NCI-H526 treated with DMSO at 0.1 percent for 48 hours (cell line): ENCODE measurements at places on chromosomes 5 and 9.

- DNase-seq, result no peak
These were observed 276.9 kb downstream of the CDH9 start for GRCh38 chr5:26761446-26761845.

- no peak for DNase-seq
These were observed 3.6 kb upstream of the ZNF131 start for GRCh38 chr5:43117092-43117491.

DNA sequence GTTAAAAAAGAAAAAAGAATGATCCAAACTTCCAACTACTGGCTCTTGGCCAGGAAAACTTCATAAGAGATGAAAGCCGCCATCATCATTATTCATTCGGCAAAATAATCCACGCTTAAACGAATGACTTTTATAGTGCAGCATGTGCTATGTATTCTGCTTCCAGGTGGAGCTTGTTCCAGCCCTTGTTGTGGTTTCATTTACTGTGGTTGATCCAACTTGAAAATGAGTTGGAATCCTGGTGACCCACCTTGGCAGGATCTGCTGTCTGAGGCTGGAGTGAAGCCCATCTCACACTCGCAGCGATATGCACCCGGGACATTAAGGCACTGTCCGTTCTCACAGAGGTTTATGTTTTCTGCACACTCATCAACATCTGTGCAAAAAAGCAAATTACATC lies 209.6 kb downstream of the FBN2 start:
- DNase-seq, result no peak

DNA sequence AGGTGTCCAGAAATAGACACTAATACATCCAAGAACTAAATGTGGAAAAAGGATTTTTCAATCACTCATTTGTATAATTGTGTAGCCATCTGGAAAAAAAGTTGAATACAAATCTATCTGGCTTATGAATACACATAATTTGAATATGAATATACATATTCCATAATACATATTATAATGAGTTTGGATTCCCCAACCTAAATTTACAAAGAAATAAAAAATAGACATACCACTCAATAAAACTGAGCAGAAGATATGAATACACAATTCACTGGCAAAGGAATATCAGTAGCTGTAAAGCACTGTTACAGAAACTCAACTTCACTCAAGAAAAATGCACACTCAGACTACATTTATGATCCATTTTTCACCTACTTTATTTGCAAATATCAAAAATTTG lies 121.9 kb upstream of the EDIL3 start:
- DNase-seq, result peak; percentile 9

GRCh38 chr9:76911971-76912370 lies 6.1 kb upstream of the PRUNE2 start:
- no peak for DNase-seq

GRCh38 chr9:27528076-27528885 lies 1.3 kb downstream of the MOB3B start:
- no peak for DNase-seq

GRCh38 chr5:92780057-92780456 lies 801.0 kb downstream of the NR2F1-AS1 start:
- DNase-seq, result no peak

GRCh38 chr9:130117816-130118632 lies 54.2 kb upstream of the NCS1 start:
- no peak for DNase-seq

DNA sequence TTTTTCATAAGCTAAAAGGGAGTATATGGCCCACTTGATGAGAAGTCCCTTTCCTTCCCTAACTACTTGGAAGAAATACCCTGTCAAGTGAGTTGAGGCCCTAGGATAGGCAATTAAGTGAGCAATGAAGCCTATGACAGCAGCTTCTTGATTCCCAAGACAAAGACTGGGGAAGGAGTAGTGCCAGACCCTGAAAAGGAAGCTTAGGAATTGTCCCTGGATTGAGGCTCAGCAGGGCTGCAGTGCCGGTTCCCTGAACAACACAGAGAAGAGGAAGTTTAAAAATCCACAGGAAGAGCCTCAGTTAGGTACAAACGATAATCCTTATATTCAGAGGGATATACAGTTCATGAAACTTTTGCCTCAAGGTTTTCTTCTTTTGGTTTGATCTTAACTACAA lies 61.8 kb upstream of the RAD23B start:
- DNase-seq, result no peak

- peak; percentile 72 for DNase-seq
These were observed 218.4 kb downstream of the EBF1 start for GRCh38 chr5:158881091-158881880.

GRCh38 chr5:131163276-131164119 lies 1.6 kb downstream of the HINT1 start:
- DNase-seq, result no peak

DNA sequence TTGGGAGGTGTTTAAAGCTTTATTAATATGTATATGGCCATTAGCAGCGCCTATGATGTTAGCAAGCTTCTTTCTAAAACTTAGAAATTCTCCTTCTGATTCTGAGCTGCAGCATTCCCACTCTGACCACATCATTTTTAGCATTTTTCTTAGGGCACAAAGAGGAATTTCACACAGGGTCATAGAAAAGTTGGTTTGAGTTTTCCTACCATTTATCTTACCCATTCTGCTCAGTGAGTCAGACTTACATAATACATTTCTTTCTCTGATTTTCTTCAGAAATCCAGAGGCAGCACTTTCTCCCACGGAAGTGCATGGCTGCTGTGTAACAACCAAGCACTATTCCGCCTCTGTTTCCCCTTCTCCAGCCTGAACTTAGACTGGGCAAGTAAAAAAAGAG lies 246.6 kb downstream of the ARL15 start:
- DNase-seq, result no peak
